ENCODE measurements at places on chromosomes 3 and 15.

DNA sequence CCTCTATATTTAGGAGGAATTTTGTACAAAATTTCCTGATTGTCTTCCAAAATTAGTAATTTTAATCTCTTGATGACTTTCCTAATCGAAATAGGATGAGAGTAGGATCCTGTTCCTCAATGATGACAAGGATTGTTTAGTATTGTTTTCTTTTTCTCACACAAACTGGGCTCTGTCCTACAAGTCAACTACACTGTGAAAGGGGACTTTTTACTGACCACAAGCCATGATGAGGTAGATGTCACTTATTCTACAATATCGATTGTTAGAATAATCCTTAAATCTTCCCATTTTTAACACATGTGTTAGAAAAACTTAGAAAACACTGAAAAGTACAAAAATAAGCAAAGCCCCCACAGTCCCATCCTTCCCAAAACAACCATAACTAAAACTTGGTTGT lies 35.8 kb upstream of the TSC22D2 start:
- DNase-seq, result no peak

DNA sequence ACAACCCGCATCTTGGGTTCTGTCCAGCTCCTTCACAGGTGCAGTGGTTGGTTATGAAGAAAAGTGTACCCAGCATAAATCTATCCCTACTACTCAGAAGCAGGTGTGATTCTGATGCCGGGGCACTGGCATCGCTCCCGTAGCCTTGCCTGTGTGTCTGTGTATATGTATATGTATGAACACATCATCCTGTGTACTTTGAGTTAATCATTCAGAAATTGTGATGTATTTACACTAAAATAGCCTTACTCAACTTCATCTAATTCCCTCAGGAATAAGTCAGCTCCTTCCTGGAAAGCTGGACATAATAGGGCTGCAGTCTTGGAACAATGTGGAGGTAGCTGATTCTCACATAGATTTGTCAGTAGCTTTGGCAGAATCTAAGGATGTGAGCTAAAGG lies 6.7 kb upstream of the ZBED2 start:
- no peak for DNase-seq

DNA sequence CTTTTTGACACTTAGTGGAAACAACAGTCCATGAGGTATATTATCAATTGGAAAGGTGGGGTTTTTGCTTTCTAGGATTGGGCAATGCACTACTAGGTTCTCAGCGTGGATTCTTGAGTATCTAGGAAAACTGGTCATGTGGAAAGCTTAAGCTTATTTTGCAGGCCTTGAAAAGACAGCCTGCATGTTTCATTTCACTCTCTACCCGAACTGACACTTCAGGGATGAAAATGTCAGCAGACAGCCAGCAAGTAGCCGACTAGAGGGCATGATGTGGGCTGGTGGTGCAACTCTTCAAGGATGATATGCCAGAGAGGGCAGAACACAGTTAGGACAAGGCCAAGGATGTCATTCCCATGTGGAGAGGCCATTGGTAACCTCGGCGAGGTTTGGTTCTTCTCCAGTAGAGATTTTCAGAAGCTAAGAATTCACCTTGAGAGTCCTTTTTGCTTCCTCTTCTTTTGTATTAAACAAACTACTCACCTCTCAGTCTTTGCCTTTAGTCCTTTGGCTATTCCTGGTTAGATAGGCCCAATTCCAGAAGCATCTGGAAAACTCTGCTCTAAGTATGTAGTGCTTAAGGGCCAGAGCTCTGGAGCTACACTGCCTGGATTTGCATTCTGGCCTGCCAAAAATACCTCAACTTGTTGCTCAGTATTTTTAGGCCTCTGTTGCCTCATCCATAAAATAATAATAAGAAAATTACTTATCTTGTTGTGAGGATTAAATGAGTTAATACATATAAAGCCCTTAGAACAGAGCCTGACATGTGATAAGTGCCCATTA lies 17.9 kb downstream of the LPP start:
- DNase-seq, result no peak

DNA sequence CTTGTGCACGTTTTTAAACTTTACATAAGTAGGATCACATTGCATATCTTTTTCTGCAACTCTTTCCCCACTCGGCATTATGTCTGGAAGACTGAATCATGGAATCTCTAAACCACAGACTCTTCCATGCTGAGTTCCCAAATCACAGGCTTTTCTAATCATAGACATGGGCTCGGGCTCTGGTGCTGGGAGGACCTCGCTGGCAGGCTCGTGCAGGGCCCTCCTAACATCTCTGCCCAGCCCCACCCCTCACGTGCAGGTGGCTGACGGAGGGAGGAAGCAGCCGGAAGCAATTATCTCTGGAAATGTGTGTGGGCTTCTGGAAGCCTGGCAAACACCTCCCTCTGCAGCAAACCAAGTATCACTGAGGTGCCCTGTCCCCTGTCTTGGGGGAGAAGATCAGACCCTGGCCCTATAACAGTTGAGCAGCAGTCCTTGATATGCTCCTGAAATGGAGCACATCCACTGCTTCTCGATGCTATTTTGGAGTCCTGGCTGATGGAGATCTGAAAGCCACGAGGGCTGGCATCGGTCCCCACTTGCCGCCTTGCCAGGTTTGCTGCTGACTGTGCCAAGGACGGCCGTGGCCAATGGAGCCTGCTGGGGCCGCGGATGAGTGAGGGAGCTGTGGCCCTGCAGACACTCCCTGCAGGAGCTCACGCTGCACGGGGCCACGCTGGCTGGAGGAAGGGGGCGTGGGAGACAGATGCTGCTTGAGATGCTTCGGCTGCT lies 4.4 kb upstream of the IQSEC1 start:
- peak; percentile 70 for DNase-seq

GRCh38 chr3:105907777-105908176 lies 39.0 kb upstream of the CBLB start:
- DNase-seq, result peak; percentile 30

GRCh38 chr3:95645291-95645690 lies 1169.1 kb upstream of the EPHA6 start:
- DNase-seq, result no peak

DNA sequence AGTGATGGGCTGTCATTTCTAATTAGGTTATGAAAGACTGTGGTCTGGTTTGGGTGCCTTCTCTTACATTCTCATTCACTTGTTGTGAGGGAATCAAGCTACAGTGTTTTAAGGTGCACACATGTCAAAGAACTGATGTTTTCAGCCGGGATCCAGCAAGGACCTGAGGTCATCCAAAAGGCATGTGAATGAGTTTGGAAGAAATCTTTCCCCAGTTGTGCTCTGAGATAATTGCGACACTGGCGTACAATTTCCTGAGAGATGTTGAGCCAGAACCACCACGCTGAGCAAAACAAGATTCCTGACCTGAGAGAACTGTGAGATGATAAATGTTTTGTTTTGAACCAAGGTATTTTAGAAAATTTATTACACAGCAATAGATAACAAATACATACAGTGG lies 295.3 kb upstream of the SLITRK3 start:
- no peak for DNase-seq

DNA sequence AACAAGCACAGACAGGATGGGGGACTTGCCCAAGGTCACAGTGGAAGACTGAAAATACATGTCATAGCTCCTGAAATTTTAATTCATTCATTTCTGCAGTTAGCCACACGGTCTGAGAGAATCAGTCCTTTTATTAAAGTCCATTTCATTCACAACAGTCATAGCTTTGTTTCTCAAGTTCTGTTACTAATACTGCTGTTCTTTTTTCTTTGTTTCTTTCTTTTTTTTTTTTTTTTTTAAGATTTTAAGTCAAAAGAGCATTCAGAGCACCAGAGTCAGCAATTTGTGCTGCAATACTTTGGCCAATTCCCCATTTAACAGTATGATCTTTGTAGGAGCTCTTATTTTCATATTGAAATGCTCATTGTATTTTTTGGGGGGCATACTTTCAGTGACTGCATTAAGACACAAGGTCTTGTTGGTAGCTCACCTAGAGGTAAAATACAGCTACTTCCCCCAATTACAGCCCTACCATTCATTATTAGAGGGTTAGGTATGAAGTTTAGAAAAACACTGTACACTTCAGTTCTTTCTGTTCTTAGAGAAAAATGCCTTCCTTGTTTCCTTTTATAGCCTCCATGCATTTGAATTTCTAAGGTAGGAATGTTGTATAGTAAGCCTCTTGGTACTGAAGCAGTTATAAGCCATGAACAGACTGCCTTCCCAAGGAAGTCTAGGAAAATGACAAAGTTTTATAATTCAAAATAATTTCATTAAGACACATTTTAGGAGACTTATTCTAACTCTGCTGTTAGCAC lies 9.6 kb downstream of the GALK2 start:
- no peak for DNase-seq

- no peak for DNase-seq
Observed at GRCh38 chr15:93088981-93089726, at the start of gene RGMA. RGMA (minus strand) TSS chr15:93089211; CDS start chr15:93088932, 279 bp downstream.

GRCh38 chr3:153442799-153443487 lies 280.9 kb downstream of the RAP2B start:
- DNase-seq, result no peak

- DNase-seq, result no peak
Observed at GRCh38 chr15:51576911-51577500, 45.6 kb downstream of the DMXL2 start.

- DNase-seq, result no peak
Observed at GRCh38 chr15:66898656-66899386, 166.6 kb upstream of the SMAD3 start.
